ENCODE measurements at places on chromosomes 3 and 15.

DNA sequence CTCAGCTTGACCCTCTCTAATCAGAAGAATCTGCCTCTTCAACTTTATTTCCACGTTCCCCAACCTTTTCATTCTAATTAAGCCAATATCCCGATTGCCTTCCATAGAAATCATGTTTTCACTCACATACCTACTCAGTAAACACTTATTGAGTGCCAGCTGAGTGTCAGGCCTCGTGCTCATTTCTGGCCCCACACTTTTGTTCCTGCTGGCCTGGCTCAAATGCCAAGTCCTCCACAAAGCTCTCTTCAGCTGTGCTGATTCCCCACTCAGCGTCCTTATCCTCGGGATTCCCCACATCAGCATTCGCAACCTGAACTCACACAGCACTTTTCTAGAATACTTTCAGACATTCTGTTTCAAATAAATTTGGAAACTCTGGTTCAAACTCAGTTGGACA lies 68.9 kb downstream of the THBS1 start:
- DNase-seq, result no peak

GRCh38 chr3:60366486-60366885 lies 884.8 kb downstream of the FHIT start:
- DNase-seq, result no peak

DNA sequence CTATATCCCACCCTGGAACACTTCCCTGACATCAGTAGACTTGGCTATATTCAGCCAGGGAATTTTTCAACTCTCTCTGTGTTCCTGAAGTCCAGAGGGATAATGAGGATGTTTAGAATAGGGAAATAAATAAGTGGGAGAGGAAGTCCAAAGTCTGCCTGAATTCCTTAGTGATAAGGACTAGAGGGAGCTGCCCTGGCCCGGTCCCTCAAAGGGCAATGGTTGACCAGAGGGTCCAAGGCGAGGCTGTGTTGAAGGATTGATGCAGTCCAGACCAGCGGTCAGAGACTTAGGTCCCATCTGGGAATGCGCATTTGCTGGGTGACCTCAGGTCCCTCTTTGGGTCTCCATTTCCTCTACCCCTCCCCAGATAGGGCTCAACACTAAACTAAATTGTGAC lies 7.9 kb downstream of the VIPR1 start:
- DNase-seq, result no peak

- no peak for DNase-seq
Observed at GRCh38 chr3:187491371-187491770, 123.2 kb downstream of the RTP4 start.

GRCh38 chr3:175851541-175851940 lies 992.4 kb downstream of the NAALADL2 start:
- DNase-seq, result no peak

DNA sequence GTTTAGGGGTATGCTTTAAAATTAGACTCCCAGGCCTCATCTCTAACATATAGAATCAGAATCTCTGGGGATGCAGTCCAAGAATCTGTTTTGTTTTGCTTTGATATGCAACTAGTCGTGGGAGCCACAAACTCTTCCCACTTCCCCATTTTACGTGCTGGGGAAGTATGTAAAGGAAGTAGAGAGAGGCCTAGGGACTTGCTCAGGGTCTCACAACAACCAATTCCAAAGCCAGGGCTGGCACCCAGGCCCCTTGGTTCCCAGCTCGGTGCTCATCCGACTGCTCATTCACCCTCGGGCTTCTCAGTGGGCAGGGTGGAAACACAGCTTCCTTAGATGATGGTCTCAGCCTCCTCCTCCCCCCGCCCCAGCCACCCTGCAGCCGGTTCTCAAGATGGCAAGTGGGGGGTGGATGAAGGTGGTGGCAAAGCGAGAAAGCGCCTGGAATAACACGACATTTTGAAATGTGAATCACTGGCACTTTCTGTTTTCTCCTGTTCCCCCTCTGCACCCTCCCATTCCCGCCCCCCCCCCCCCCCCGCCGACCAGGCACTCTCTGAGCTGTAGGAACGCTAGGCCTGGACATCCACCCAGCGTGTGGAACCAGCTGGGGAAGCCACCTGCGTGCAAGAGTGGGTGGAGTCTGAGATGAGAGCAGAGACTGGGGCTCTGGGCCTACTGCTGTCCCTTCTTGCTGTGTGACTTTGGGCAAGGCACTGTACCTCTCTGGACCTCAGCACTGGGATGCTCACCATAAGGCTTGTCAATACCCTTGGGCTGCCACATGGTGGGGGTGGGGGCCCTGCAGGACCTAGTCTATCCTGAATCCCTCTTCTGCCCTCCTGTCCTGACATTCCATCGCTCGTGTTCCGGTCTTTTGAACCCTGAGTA lies 214.5 kb downstream of the RPLP1 start:
- DNase-seq, result no peak

DNA sequence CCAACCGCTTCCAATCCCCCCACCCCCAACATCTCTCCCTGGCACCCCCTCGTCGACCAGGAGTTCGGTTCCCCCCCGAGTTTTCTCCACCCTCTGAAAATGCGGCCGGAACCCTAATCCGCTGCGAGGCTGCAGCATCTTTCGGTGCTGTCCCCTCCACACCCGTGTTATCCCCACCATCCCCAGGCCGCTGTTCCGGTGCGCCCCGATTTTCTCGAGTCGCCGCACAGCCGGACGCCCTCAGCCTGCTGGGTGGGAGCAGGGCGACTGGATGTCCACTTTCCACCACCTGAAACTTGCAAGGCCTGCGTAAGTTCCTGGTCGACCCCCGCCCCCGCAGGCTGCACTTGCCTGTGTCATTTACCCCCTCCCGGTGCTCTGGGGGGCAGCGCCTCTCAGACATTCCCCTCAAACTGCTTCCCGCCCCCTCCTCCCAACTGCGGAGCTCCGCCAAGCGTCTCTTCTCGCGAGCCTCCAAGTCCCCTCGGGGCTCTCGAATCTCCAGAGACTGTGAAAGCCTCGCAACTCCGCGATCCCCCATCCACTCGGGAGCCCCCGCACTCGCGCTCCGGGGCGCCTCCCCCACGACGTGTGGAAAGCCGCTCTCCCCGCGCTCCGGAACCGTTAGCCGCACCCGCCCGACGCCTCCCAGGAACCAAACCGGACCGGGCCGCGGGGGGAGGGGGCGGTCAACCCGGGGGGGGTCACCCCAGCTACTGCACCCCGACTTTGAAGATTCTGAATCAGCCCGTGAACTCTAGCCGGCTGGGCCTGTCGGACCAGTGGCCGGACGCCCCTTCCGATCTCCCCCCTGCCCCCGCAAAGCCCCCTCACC lies 566 bp downstream of the ETV5 start:
- DNase-seq, result peak; percentile 89

DNA sequence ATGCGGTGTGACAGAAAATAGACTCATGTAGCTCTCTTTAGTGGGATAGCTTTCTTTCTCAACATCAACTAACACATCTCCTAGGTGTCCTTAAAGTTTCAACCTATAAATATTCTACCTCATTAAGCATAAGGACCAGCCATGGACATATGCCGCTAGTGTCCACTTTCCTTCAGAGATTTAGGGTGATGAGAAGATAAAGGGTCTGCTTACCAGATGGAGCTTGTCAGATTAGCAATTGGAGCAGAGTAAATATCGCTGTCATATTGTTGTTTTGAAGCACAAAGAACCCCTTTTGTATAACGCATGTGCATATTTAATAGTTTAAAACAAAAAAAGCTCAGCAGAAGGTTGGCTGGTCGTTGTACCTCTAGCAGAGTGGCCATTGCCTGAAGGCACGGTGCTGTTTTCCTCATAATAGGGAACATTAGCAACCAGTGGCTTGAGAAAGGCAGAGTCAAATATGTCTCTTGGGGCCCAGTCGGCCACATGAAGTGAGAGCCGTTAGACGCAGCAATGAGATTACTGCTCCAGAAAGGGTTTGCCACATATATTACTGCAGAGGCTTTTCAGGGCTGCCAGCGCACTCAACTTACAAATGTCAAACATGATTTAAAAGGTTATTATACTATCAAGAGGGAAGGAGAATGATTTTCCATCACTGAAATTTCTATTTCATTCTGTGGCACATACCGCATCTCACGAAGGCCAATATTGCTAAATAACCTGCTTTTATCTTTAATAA lies 264.2 kb downstream of the ROBO2 start:
- DNase-seq, result no peak

Data from adipocyte (in vitro differentiated cells).